Activated CD8-positive, alpha-beta memory T cell treated with anti-CD3 and anti-CD28 coated beads for 36 hours (primary cell): ENCODE measurements at places on chromosomes 11 and 22. TPM values are rescaled to one million over a fixed set of nuclear protein-coding genes. Genes with fewer than 3 reads are reported as not detected.

Gene TMPRSS13
- 1.7 TPM for total RNA-seq

Gene TBX10
- total RNA-seq = not detected

Gene UBQLNL
- total RNA-seq = 0.10 TPM

Gene C22orf31
- total RNA-seq = not detected

Gene GPR137
- total RNA-seq = 54.1 TPM
